ENCODE measurements at places on chromosomes 3 and 15.
A peak's percentile ranks its signal among the peaks of the same experiment; 100 is the strongest.

- no peak for DNase-seq
Observed at GRCh38 chr15:92643849-92644815, 11.4 kb downstream of the FAM174B start.

DNA sequence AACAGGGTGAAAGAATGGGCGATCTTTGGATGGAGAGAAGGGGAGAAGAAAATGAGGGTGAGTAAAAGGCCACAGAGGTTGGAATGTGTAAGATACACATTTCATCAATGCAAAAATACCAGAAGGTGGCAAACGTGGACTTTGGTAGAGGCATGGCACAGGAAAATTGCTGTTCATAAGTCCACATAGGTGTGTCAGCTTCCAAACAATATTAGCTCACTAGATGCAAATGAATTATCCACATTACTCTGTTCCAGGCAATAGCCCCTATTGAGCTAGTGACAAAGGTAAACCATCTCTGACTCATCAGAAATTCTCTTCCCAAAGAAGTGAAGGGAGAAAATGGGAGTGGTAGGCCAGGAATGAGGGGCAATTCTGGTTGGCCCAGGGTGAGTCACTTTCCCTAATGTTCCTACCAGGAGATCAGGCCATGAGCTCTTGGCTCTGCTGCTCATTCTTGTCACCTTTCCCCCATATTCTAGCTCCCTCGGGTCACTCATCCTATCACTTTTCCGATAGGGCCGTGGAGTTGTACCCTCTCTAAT is 19.9 kb downstream of the ACKR2 start:
- no peak for DNase-seq

- DNase-seq = no peak
Observed at GRCh38 chr15:45637552-45638033, 2.8 kb downstream of the SQOR start.

- DNase-seq = no peak
Observed at GRCh38 chr3:42036483-42036823, 54.7 kb upstream of the TRAK1 start.

DNA sequence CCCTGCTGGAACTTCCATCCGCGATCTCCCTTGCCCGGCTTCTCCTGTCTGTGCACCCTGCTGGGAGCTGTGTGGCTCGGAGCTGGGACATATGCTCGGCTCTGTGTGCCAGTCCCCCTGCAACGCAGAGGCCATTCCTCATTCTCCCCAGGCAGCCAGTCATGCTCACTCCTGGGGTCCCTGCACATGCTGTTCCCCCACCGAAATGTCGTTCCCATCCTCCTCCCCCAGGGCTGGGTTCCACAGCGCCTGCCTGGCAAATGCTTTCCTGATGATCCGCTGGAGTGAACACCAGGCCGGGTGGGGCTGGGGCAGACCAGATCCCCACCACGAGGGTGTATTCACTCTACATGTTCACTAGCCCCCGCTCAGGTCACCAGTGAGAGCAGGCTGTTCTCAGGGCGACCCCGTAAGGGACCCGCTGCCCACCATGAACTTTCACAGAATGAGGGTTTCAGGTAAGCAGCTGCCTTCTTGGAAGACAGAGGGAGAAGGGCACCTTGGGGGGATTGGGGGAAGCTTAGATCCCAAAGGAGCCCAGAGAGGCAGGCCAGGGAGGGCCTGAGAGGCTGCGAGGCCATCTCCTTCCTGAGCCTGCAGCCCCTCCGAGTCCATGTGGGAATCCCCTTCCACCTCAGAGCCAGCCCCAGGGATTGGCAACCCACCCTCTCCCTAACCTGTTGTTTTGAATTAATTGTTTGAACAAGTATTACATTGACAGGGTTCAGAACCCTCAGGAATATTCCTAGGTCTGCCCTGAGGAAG is 88.7 kb upstream of the IQSEC1 start:
- DNase-seq = no peak

- DNase-seq = no peak
Observed at GRCh38 chr3:45654397-45654944, 34.7 kb upstream of the SACM1L start.

DNA sequence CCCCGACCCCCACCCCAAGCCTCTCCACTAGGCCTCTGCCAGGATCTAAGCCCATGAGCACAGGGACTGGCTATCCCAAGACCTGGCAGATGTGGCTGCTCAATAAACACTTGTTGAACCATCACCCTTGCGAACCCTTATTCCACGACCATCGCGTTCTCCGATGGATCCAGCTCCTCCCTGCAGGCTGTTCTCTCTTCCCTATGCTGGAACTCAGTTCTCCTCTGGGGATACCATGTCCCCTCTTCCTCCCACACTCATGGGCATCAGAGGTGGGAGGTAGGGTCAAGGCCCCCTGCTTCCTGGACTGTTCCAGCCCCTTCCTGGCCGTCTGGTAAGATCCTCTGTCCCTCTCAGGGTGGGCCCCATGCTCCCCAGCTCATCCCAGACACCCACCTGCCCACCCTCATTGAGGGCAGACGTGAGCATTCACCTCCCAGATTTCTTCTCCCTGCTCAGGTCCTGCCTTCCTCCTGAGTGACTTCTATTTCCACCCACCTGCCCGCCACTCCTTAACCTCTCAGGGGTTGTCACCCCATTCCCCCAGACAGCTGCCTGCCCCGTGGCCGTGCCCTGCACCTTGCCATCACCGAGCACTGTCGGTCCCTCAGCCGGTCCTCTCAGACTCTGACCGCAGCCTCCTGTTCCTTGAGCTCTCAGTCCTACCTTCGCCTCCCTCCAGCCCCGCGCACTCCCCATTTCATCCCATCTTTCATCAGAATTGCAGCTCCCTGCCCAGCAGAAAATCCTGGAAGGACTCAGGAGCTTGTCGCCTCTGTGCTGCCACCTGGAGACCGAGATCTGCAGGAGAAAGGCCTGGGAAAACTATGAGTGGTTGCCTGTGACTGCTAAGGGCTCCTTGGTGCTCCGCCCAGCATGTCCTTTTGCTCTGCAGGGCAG is 42.0 kb downstream of the PML start:
- no peak for DNase-seq

GRCh38 chr3:169764882-169765612 is at the start of gene TERC:
TSS of gene TERC (minus strand) at chr3:169765060.
- peak; percentile 97 for DNase-seq

DNA sequence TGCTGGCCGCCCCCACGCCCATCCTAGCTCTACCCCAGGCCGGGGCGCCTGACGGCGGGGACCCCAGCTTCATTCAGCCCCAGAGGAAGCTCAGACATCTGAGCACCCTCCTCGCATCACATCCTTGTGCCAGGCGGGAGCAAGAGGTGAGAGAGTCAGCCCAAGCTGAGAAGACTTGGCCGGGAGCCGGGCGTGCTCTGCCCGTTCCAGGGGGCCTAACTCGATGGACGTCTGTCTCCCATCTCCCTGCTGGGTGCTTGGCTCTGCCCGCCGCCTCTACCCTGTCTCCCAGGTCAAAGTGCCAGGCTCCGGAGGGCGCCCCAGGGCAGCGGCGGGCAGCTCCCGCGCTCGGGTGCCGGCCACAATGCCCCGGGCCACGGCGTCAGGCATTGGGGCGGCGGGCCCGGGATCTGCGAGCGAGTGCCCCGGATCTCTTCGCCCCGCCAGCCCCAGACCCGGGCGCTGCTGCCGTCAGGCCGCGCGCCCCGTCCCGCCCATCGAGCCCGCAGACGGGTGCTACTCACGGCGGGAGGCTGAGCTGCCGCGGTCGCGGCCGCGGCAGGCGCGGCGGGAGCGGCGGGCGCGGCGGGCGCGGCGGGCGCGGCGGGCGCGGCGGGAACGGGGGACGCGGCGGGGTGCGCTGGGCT is 388 bp downstream of the DAPK2 start:
- no peak for DNase-seq

DNA sequence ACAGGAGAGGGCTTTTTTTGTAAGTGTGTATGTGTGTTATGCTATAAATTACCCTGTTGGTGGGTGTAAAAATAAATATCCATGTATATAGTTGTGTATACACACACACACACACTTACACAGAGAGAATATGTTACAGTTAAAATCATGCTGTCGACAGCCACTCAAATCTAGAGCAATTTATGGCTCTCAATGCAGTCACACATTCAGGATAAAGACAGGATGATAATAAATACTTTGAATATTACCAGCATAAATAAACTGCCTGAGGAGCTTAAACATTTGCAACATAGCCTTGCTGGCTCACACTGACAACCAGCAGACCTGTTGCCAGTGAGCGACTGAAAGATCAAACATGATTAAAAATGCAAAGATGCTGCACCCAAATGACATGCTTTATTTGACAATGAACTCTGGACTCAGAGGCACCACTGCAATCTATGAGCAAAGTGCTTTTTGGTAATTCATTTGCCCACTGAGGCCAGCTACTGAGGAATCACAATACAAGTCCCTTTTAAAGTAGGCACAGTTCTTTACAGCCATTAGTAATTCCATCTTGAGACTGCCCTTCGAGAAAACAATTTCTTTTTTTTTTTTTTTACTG is 458.9 kb downstream of the FHIT start:
- no peak for DNase-seq

- DNase-seq = no peak
Observed at GRCh38 chr3:171781711-171782127, 28.6 kb downstream of the PLD1 start.

DNA sequence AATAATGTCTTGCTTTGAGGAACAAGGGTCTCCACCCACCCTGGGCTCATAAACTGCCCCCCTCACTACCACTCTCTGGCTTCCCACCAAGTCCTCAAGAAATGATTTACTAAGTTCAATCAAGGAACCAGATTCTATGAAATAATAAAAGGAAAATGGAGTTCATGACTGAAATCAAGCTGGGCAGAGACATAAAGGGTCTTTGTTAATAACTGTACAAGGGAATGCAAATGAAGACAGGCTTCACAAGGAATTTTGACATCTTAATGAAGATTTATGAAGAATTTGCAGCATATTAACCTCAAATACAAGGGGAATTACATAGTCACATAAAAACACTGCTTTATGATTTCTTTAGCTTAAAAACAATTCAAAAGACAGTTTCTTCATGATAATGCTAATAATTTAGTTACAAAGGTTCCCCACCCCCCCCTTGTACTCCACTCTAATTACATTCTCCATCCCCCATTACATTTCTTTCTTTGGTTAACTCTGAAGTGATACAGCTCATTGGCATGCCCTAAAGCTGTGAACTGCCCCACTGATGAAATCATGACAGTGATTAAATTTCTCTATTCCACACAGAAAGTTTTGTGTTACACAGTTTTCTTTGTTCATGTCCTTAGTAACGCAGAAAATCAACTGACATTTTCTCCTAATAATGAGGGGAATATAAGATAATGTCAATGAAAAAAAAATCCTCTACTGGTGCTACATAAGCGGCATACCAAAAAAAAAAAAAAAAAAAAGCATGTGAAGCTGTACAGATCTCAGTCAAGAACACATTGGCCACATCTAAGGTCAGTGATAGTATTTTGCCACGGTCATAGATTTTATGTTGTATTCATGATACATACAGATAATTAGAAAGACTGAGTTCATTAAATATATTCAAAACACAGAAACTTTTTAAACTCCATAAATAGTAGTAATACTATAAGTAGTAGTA is 54.4 kb downstream of the WWTR1 start:
- DNase-seq = no peak

- DNase-seq = no peak
Observed at GRCh38 chr15:88586401-88587162, 34.6 kb upstream of the AEN start.

GRCh38 chr3:119547227-119547626 is 12.2 kb downstream of the CD80 start:
- no peak for DNase-seq

DNA sequence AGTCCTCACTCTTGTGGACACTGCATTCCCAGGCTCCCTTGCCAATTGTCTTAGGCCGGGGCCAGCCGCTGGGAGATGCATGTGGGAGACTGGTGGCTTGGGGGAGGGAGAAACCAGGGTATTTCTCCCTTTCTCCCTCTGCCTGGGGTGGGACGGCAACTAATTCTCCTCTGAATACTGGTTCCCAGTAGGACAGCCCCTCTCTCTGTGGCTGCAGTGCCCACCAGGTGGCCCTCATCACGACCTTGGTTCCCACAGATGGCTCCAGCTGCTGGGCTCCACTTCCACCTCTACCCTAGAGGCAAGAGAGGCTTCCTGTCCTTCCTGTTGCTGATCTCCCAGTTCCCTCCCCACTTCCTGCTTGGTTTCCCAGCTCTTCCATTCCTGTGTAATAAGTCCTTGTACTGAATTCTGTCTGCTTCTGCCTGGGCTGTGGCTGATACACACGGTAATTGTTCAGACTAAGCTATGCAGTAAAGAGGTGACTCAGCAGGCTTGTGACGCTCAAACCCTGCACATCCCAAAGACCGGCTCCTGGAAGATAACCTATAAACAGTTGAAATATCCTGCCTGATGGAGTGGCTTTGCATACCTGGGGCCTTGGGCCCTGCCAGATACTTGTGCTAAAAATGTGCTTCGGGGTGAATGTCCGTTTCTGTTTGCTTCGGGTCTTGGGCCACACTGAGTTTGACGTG is 20.4 kb upstream of the COPG1 start:
- DNase-seq = no peak

DNA sequence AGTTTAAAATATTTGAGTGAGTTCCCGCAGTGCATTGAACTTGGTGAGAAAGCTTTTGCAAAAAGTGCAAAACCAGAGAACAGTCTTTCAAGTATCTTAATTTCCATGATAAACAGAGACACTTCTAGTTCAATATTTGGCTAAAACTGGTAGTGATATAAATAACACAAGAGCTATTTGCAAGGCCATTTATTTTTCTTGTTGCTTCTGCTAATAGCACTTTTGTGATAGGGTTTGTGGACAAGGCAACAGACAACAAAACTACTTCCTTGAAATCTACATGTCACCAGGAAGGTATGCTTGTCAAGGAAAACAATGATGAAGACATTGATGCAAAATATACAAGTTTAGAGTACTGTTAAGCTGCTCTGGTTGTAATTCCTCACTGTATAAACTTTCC is 1225.1 kb downstream of the OTOL1 start:
- DNase-seq = no peak

All from NCI-H774 (cell line).